NCI-H526 (cell line): ENCODE measurements at places on chromosomes 7 and 10.

DNA sequence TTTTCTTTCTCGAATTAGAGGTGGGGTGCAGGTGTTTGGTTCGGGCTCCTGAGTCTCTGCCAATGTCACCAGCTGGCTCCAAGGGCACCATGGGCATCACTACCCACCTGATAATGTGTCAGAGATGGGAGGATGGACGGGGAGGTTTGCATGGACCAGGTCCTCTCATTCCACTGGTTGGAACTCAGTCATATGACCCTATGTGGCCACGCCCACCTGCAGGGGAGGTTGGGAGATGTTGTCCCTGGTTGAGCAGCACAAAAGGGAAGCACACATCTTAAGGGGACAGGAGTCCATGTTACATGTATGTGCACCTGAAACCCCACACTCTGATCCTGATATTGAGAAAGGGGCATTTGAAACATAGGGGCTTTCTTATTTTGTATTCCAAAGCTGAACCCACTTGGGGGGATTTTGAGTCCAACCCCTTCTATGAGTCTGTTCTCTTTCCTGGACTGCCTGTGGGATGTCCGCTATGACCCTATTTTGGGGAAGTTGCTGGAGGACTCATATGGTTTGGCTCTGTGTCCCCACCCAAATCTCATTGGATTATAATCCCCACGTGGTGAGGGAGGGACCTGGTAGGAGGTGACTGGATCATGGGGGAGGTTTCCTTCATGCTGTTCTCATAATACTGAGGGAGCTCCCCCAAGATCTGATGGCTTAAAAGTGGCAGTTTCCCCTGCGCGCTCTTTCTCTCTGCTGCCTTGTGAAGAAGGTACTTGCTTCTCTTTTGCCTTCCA is 66.9 kb upstream of the BAIAP2L1 start:
- peak; percentile 6 for DNase-seq

DNA sequence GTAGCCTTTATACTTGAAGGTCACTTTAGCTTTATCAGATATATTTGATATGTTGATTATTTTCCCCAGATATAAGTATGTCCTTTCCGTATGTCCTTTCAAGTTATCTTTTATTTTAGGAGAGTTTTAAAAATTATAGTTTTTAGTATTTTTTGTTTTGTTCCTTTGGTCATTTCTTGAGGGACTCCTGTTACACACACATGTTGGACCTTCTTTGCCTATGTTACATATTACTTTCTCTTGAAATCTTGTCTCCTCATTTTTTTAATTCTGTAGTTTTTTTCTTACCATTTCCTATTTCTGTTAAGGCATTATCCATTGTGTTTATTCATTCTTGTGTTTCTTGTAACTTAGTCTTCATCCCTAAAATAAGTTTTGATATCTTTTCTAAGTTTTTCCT is 23.9 kb downstream of the GLCCI1 start:
- no peak for DNase-seq

- no peak for DNase-seq
Measured at GRCh38 chr10:81027223-81027622, 489.5 kb downstream of the SH2D4B start.

- no peak for DNase-seq
Measured at GRCh38 chr10:43315535-43316207, 48.8 kb upstream of the RASGEF1A start.

DNA sequence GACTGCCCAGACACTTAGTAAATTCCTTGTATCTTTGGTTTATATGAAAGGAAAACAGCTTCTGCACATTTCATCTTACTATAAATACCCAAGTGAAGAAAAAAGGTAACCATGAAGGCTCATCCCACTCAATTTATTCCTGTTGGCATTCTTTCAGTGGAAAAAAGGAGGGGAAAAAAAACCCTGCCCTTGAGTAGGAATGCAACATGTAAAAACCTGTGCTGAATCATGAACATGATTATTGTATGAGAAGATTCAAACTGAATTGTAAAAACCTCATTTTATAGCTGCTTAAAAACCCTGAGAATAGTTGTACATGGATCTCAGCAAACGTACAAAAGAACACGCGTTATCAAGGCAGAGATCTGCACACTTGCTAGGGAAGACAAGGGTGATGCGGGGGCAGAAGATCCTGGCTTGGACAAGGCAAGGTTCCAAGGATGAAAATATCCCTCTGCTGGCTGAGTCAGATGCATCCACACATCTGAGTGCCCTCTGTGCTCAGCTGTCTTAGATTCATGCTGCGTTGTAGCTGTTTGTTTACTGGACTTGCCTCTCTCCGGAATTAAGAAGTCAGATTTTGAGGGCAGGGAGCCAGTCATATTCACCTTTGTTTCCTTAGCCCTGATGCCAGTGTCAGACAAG is 658.2 kb downstream of the PARD3 start:
- no peak for DNase-seq

DNA sequence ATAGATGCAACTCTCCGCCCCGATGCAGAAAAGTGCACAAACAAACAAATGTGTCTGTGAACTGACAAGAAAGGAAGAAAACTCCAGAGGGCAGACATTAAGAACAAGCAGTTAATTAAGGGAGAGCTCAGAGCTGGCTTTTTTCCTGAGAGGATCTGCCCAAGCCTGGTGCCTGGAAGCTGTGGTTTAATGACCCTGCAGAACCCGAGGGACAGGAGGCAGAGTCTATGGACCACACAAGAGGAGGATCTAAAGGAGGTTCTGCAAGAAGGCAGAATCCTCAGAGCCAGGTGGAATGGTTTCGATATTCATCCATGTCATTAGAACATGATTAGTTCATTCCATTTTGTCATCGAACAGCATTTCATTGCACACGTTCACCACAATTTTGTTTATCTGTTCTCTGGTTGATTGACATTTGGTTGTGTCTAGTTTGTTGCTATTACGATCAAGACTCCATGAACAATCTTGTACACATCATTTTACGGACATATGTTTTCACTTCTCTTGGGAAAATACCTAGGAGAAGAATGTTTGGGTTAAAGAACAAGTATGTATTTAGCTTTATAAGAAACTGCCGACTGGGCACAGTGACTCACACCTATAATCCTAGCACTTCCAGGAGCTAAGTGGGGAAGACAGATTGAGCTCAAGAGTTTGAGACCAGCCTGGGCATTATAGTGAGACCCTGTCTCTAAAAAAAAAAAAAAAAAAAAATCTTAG is 560.2 kb downstream of the CALN1 start:
- DNase-seq, result no peak

- DNase-seq, result no peak
Measured at GRCh38 chr7:102111061-102112041, 175.3 kb upstream of the SH2B2 start.

DNA sequence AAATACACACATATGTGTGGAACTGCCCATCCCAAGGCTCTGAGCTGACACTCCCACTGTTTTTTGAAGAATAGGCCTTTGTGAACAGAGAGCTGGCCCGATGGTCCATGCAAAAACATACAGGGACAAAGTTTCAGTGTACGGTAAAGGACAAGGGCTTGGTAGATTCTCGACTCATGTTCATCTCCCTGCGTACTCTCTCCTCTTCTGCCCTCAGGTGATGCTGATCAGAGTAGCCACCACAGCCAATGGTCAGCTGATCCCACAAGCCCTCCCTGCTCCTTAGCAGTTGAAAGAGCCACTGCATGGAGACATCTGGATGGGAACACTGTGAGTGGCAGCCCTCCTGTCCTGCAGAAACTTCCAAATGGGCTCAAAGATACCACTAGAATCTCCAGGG is 23.1 kb upstream of the C10orf71 start:
- DNase-seq, result no peak

DNA sequence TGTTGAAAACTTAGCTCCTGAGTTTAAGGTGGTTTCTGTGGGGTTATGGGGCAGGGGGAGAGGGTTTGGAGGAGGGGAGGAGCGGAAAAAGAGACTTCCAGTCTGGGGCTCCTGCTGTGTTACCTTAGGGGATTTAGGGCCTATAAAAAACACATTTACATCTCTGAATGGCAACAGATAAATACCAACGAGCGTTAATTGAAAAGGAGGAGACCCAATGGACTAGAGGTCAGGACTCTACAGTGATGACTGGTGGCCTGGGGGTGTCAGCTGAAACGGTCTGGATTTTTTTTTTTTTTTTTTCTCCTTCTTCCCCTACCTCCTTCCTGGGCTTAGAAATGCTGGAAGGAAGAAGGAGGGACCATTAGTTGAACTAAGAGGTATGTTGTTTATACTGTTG is 47.4 kb downstream of the AUTS2 start:
- no peak for DNase-seq

DNA sequence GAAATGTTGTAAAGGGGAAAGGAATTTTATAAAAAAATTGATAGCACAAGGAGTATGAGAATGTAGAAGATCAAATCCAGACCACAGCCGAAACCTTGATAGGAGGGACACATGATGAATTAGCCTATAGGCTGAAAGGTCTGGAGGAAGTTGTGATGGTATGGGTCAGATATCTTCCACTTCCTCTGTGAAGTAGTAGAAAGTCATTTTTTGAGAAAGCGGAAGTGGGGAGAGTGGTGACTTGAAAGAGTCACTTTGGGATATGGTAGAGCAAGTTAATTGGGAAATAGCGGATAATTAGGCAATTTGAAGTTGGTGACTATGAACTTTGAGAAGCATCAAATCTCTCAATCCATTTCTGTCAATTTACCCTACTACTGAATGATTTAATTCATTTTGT is 99.4 kb downstream of the GRM8 start:
- DNase-seq, result no peak

- no peak for DNase-seq
Measured at GRCh38 chr7:690478-691360, 35.8 kb upstream of the DNAAF5 start.
